Stimulated activated CD8-positive, alpha-beta memory T cell treated with anti-CD3 and anti-CD28 coated beads, Interleukin-2, amount 100 ng/mL, for 1 hour (primary cell): ENCODE measurements at places on chromosomes 2 and 18.

- no peak for DNase-seq
Observed at GRCh38 chr2:62452701-62453454, 53.1 kb downstream of the TMEM17 start.

GRCh38 chr2:169095621-169096105, 26.3 kb downstream of the DHRS9 start:
- DNase-seq = no peak

DNA sequence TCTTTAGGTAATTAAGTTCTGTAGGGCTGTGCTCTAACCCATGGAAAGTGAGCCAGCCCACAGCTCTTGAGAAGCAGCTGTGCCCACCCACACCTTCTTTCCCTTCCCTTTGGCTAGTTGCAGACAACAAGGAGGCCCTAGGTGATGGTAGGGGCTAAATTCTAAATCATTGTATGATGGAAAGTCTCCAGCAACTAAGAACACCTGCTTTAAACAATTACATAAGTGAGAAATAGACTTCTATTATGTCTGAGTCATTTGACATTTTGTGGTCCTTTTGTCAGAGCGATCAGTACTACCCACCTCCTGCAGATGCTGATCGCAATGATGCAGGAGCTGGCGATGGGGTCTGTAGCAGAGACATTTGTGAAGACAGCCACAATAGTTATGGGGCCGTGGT, 79.6 kb downstream of the TEX51 start:
- DNase-seq = no peak

DNA sequence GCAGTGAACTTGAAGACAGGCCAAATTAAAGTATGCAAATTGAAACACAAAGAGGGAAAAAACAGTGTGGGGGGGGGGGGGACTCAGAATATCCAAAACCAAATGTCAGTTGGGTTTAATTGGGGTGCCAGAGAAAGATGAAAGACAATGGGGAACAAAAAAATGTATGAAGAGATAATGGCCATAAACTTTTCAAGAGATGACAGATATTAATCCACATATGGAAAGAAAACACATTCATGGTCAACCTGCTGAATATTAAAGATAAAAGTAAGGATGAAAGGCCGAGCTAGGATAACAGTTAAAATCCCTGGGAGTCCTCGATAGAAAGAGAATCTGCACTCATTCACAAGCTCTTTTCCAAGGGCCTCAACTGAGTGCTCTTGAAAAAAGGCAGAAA, 26.6 kb downstream of the SMAD2 start:
- DNase-seq = no peak

DNA sequence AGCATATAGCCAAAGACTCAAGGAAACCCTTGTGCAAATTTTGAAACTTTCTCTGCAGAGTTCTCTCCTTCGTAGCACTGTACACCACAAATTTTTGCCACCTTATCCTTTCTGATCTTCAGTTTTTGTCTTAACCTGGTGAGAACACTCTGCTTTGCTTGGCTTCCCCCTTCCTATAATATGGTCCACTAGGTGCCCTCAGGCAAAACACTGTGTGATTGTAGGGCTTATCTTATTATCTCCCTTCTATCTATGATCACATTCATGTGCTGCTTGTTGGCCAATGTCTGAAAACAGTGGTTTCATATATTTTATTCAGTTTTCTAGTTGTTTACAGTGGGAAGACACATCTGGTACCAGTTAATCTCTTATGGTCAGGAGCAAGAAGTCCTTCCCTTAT, 111.1 kb downstream of the MTX2 start:
- DNase-seq = no peak

- DNase-seq = no peak
Observed at GRCh38 chr2:31337860-31338259, 76.7 kb downstream of the XDH start.

DNA sequence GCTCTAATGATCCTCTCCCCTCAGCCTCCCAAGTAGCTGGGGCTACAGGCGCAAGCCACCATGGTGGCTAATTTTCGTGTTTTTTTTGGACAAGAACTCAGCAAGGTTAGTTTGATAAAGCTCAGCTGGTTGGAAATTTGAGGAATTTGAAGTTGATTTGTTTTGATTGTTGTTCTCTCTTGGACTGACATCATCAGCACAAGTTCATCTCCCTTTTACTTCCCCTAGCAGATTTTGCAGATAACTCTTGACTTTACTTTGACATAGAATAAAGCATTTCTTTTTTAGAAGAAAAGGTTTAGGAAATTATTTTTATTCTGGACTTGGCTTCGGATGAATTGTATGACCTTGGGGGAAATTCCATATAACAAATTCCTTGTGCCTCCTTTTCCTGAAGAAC, 74.9 kb upstream of the DLX2 start:
- no peak for DNase-seq

DNA sequence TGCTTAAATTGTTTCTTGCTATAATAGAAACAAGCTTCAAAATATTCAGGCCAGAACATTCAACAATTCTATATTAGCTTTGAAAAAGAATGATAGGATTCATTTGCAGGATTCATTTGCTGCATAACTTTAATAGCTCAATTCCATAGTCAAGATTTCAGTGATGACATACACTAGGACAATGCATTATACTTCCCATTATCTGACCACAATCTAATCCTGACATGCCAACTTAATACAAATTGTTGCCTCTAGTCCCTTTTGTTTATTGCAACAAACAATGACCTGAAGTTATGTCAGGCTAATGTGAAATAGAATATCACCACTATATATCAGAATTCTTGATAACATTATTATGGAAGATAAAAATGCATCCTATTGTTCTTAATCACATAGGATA, 169.4 kb downstream of the DNAH7 start:
- DNase-seq = no peak

DNA sequence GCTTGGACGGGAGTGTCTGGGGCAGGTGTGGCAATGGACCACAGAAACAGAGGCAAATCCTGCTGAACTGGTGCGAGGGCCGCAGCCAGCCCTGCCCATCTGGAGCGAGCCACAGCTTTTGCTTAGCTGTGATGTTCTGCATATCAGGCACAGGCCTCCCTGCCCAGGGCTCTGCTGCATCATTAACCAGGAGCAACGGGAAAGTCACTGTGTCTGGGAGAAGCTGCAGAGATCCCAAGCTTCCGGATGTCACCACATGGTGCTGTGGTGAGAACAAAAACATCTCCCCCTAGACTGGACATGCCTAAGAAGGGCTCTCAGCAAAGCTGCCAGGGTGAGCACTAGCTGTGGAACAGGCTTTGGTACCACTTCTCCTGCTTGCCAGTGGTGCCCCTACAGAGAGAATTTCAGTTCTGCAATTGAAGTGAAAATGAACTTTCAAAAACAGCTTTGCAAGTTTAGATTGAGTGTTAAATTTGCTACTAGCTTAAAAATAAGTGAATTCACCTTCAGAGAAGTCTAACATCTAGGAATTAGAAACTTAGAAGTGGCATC, 172.9 kb upstream of the MYT1L start:
- no peak for DNase-seq

- no peak for DNase-seq
Observed at GRCh38 chr2:43980902-43981301, 14.9 kb downstream of the LRPPRC start.

DNA sequence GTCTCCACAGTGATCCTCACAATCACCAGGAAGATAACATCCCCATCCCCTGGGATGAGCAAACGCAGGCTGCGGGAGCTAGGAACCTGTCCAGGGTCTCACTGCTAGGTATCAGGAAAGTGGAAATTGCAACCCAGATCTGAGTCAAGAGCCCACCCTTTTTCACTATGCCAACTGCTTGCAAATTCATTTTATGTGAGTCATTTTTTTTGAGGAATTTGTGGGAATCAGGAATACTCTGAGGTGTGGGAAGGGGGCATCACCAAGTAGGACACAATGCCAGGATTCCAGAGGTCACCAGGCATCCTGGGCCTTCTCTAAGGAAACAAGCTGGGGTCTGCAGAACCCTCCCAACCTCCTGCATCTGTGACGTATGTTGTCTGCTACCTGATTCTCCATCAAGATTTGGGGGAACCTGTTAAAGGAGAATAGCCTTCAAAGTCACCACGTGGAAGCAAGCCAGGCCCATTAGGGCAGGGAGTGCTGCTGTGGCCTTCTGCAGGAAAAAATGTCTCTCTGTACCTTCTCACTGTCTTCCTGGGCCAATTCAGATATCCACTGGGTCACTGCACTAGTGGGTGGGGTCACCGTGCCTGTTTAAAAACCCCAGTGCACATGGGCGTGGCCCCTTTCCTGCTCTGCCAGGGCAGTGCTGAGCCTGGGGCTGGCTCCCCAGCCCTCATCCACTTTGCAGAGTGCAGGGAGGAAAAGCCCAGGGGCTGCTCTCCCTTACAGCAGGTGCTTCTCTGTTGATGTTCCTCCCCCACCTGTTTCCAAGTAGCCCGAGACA, 50.2 kb downstream of the MCFD2 start:
- DNase-seq = no peak

- DNase-seq = no peak
Observed at GRCh38 chr2:40201425-40201824, 250.5 kb downstream of the SLC8A1 start.

- no peak for DNase-seq
Observed at GRCh38 chr2:65383541-65384488, 48.6 kb downstream of the SPRED2 start.

DNA sequence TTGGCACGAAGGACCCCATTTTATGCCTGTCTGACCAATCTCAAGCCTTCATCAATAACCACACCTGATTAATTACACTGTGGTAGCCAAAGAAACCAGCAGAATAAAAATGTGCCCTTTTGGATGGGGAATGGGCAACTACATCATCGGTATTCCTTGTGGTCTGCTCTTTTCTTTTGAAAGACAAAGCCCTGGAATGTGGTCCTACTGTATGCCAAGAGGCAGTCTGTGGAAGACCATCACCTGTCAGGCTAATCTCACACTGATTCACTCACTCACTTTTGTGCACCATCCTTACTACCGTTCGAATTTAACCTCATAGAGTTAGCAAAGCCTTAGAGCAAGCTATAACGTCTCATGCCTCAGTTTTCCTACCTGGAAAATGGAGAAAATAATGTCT, 275.2 kb upstream of the LRRTM1 start:
- no peak for DNase-seq

- DNase-seq = no peak
Observed at GRCh38 chr2:167103757-167104133, 215.5 kb downstream of the XIRP2 start.

DNA sequence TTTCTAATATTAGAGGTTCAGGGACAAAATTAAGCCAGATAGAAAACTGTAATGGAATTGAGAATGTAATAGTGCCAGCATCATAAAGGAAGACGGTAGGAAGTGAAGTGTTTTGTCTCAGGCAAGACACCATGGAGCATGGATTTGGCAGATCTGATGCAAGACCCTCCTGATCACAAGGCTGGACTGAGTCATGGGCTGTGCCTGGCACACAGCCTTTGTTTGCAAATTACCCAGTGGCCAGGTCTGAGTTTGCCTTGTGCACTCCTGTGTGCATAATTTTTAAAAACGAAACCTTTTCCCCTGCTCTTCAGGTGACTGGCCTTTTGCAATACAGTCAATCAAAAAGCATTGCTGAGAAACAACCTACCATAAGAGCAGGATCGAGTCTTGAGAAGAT, 2.0 kb upstream of the UPP2 start:
- no peak for DNase-seq

DNA sequence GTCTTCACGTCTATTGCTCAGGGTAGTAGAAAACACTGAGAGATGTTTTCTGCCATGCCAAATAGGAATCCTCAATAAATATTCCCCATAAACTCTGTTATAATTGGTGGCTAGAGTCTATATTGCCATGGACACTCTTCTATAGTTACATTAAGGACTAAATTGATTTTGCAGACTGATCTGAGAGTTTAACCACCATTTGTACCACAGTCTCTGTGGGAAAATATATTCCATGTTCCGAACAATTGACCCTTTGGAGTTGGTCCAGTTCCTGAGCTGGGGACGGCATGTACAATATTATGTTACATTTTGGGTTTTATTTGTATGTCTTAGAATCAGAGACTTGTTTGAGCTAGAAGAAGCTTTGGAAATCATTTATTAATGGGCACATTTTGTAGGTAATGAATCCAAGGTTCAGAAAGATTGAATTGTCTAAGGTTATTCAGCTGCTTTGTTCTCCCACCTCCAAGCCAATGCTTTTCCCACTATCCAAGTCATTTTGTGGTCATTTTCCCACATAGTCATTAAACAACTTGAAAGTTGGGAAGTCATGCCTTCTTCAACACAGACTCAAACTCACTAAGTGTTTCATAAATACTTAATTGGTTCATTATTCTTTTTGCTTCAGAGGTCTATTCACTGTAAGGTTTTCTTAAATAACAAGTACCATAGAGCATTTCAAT, 5.1 kb upstream of the PPP1CB start:
- DNase-seq = no peak

DNA sequence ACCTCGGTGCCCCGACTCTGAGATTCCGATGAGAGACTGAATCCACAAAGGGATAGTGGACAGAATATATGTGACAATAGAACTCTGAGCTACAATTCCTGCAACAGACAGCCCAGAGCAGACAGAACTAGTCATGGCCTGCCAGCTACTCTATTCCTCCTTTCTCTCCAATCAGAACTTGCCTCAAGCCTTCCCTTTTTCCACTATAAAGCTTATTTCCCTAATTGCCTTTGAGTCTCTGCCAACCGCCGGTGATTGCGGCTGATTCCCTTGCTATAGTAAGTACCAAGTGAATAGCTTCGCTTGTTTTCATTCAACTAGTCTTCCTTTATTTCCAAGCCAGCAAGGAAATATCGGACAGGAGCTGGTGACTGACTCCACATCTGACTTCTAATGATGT, 96.8 kb downstream of the DSC3 start:
- no peak for DNase-seq

DNA sequence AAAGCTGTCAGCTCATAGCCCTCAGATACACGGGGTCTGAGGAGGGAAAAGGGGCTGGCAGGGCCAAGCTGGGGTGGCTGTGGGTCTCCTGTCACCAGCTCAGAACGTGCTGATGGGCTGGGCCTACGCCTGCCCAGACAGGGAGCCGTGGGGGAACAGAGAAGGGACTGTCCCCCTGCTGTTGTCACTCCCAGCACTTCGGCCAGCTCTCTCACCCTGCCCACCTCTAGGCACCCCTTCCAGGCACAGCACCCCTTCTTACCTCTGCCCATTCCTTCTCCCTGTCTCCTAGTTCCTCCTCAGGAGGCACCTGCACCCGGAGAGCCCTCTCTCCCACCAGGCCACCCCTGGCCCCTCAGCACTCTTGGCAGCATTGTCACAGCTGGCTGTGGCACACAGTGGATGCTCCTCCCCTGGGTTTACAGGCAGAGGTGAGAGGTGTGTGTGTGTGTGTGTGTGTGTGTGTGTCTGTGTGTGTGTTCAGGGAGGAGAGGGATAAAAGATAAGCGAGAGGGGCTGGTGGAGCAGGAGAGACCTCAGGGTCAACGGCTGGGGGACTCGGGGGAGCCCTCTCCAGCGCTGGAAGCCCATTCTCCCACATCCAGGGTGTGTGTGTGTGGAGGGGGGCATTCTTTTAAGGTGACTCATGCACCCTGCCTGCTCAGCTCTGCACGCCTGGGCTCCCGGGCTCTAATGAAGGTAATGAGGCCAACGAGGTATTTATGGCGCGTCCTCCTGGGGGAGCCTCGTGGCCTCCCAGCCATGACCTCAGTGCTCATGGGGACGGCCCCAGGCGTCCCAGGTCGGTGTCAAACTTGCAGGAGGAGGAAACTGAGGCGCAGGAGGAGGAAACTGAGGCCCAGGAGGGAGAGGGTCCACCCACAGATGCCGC, 66.1 kb upstream of the SMAD7 start:
- DNase-seq = no peak
